IMR-90 (cell line): ENCODE measurements at places on chromosomes 16 and 17. TPM values are rescaled to one million over a fixed set of nuclear protein-coding genes. Genes with fewer than 3 reads are reported as not detected.

DNA sequence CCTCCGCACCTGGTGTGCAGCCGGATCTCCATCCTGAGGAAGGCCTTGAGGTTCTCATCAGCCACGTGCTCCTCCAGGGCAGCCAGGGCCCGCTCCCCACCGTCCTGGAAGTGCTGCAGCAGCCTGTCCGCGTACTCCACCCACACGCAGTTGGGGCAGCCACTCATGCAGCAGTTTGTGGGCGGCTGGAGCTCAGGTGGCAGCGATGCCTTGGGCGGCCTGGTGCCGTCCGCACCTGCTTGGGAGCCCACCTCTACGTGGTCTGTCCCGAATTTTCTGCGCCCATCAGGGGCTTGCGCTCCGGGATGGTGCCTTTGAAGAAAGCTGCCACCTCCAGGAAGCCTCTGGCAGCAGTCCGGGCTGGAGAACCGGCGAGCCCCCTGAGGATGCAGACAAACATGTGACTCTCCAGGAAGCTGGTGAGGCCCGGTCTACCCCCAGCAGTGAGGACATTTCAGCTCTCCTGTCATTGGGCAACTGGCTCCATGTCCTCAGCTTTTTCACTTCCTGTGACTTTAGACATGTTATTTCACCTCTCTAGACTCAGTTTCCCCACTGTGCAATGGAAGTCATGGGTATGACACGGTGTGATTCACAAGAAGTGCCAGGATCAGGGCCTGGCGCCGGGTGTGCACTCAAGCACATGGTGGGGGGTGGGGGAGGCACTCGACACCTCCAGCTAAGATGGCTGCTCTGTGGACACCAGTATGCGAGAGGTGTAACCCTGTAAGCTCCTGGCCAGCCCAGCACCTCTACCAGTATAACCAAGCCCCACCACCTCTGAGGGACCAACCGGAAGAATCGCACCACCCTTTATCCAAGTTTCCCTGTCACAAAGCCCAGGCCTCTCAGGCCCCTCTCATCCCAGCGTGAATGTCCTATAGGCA is 957 bp downstream of the OXLD1 start:
- DNase-seq = peak; percentile 6

GRCh38 chr17:78037280-78037679 is 78.8 kb downstream of the TNRC6C start:
- DNase-seq = no peak

DNA sequence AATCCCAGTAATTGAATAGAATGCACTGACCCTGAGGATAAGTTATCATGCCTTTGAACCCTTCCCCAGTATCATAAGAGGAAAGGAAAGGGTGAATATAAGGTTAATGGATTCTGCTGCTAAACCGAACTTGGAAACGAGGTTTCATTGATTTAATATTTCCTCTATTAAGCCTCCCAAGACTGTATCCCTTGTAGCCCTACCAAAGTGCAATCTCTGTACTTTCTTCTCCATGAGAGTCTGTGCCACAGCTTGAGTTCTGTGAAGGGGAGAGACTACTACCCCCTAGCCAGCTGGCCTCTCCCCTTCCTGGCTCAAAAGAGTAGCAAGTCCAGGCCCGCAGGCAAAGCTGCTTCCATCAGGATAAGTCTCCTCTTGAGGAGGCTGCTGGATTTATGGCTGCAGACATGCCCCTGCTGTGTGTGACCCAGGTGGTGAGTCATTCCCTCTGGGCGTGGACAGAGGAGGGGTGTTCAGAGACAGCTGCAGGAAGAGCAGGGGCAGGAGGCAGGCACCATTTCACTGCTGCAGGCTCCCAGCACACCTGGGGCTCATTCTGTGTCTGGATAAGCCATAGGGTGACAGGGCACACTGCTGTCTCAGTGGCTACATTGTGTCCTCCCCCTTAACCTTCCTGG is 58.4 kb downstream of the TOM1L2 start:
- DNase-seq = peak; percentile 90

GRCh38 chr16:86556576-86556975 is 1.5 kb upstream of the MTHFSD start:
- DNase-seq = no peak

- DNase-seq = no peak
These were observed 158.1 kb downstream of the CYLD start for GRCh38 chr16:50899951-50900350.

Gene EFCAB5
- under 0.01 TPM in 1 of 2 replicates, not detected in the other for total RNA-seq

GRCh38 chr16:15980329-15980728 is 30.9 kb downstream of the ABCC1 start:
- DNase-seq = no peak

- no peak for DNase-seq
These were observed 796 bp downstream of the NT5M start for GRCh38 chr17:17303847-17304490.

Gene RND2
- total RNA-seq = 1.1 TPM in 2 replicates

Gene WFIKKN1
- total RNA-seq = not detected in 2 replicates

GRCh38 chr17:55284001-55284884 is 19.5 kb downstream of the HLF start:
- DNase-seq = no peak

DNA sequence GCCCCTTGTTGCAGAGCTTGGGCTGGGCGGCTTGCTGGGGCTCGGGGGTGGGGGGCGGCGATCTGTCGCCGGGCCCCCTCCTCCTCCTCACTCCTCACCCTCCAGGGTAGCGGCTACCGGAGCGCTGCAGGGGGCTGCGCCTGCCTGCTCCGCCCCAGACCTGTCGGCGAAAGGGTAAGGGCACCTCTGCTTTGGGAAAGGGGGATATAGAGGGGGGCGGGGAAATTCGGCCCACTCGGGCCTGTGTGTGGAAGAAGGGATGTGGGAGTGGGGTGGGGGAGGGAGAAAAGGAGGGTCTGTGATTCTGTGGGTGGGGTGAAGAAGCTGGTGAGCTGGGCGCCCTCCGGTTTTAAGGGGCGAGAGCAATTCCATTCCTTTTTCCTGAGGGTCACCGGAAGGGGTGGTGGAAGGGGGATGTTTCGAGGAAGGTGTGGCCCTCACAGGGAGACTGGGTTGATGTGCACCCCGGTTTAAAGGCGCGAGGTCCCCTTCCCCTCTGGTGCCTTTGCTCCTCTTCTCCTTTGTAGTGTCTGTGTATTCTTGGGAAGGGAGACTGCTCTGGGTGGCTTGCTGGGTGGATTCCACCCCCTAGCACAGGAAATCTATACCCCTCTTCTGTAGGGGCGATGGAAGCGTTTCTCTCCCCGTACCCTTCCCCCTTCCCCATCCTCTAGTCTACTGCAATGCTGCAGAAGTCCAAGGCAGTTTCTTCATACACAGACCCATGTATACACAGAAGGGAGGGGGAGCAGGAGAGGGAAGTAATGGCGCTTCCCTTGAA is 878 bp downstream of the TAOK1 start:
- peak; percentile 42 for DNase-seq

DNA sequence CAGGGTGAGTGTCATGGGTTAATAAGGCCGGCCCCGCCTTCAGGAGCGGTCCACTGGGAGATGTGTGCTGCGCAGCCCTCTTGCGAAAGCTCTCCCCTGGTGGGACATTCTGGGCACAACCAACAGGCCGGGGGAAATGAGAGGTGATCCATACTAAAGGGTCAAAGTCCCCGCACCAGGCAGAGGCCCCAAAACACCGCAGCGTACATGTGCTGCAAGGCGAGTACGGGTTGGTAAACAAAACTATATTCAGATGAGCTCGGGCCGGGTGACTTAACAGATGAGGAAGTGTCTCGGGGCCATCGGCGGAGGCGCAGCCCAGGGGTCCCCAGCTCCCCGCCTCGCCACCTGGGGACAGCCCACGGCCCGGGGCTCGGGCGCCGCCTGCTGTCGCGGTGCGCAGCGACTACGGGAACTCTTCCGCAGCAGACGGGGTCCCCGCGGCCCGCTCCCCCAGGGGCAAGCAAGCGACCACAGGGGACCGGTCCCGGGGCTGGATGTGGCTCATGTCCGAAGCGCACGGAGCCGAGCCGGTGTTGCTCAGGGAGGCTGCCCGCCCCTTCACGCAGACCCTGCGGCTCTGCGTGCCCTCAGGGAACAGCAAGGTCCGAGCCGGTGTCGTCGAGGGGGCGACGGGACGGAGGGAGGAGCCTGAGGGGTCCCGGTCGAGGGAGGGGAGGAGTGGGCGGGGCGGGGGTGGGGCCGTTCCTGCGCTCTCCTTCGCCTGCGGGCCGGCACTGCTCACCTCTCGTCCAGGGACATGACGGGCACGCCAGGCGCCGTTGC is at the start of gene RAB37:
TSS of gene RAB37 (plus strand) at position 744 of the 786 bp plus-strand sequence. CDS start at position 761, 17 bp downstream.
- no peak for DNase-seq

- peak; percentile 18 for DNase-seq
These were observed 30.0 kb downstream of the APPBP2 start for GRCh38 chr17:60496041-60496440.

- no peak for DNase-seq
These were observed 16.0 kb upstream of the ITGB4 start for GRCh38 chr17:75704963-75705875.

Gene LRRC46
- total RNA-seq = not detected in 2 replicates
